ENCODE measurements at places on chromosomes 6 and 20. TPM values are rescaled to one million over a fixed set of nuclear protein-coding genes. Genes with fewer than 3 reads are reported as not detected.

The MACROD2 gene
- total RNA-seq: not detected

The RALY gene
- 144 TPM for total RNA-seq

The TP53TG5 gene
- total RNA-seq: not detected

The RUNX2 gene
- total RNA-seq: 31.0 TPM

The SLC17A1 gene
- total RNA-seq: not detected

The SOBP gene
- 2.1 TPM for total RNA-seq

The ANGPT4 gene
- not detected for total RNA-seq

The AGPAT4 gene
- 1.5 TPM for total RNA-seq
